ENCODE measurements at places on chromosomes 13 and 19. TPM values are rescaled to one million over a fixed set of nuclear protein-coding genes. Genes with fewer than 3 reads are reported as not detected.

Gene CGB3
- not detected for total RNA-seq

Gene DDA1
- total RNA-seq, result 47.7 TPM

Gene NRTN
- not detected for total RNA-seq

Gene NR2F6
- total RNA-seq, result 2.7 TPM

Gene CD37
- 177 TPM for total RNA-seq

Gene PEG3
- not detected for total RNA-seq

Gene PSG11
- total RNA-seq, result not detected

Gene POSTN
- not detected for total RNA-seq

Gene NLRP4
- total RNA-seq, result not detected

Gene DACT3
- total RNA-seq, result 1.2 TPM

Gene WDR87
- total RNA-seq, result not detected

Gene MEF2B
- total RNA-seq, result 7.2 TPM

Gene HIPK4
- total RNA-seq, result not detected

Gene FLT3LG
- total RNA-seq, result 151 TPM

Gene TINCR
- total RNA-seq, result 0.79 TPM

Gene VSTM1
- total RNA-seq, result not detected

Gene MRPL57
- 22.5 TPM for total RNA-seq

Gene AKAP8L
- total RNA-seq, result 116 TPM

Gene HS6ST3
- total RNA-seq, result not detected

Gene EDNRB
- total RNA-seq, result not detected

Gene NPHS1
- total RNA-seq, result not detected

Gene ERICH4
- not detected for total RNA-seq

Gene CEACAM4
- total RNA-seq, result not detected

Gene GCDH
- 46.1 TPM for total RNA-seq

Gene MUC16
- 0.12 TPM for total RNA-seq

Gene TM9SF2
- 67.9 TPM for total RNA-seq

Gene C1QTNF9B
- not detected for total RNA-seq

Gene LILRA1
- total RNA-seq, result not detected

Gene SPACA4
- total RNA-seq, result not detected

Data from activated CD8-positive, alpha-beta memory T cell treated with anti-CD3 and anti-CD28 coated beads, Interleukin-2, amount 10 ng/mL, durations not matched to agents 7 days and 5 days (primary cell).